ENCODE measurements at places on chromosomes 7 and 10.

DNA sequence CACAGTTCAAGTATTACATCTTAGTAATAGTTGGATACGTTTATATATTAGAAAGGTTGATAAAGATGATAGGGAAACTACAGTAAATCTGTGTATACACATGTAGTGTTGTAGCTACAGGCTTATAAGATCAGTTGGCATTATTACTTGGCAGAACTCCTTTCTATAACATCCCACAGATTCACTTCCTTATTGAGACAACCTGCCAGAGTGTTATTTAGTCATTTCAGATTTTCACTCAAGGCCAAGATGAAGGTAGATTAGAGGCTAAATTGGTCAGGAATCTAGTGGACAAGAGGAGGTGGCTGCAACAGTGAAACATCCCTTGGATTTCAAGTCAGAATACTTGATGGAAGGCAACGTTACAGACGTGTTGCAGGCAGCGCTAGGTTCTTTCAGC, 63.0 kb downstream of the PAPSS2 start:
- no peak for ATAC-seq

DNA sequence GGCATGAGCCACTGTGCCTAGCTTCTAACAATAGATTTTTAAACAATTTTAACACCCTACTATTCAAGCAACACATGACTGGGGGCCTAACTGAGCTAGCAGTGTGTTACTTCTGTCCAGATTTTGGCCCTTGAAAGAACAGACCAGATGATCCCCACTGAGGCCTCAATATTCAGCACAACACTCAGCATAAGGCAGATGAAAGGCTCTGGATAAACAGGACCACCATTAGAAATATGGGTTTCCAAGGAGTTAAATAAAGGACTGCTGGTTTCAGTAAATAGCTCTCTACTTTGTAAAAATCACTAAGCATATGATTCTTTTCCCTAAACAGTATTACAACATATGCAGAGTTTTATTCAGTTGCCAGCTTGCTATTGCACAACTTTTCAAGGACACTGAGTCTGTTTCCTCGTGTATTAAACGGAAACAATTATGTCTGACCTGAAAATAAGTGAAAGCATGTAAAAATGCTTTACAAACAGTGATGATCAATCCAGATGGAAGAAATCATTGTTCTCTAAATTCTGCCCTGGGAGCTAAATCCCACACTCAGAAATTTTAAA, 23.8 kb upstream of the FZD1 start:
- no peak for ATAC-seq

- ATAC-seq = no peak
Observed at GRCh38 chr10:35140126-35140525, 13.5 kb downstream of the CREM start.

- ATAC-seq = no peak
Observed at GRCh38 chr7:1666317-1666822, 3.7 kb upstream of the ELFN1 start.
